Coronary artery (tissue), 2 donors: ENCODE measurements at places on chromosomes 11 and 22.

DNA sequence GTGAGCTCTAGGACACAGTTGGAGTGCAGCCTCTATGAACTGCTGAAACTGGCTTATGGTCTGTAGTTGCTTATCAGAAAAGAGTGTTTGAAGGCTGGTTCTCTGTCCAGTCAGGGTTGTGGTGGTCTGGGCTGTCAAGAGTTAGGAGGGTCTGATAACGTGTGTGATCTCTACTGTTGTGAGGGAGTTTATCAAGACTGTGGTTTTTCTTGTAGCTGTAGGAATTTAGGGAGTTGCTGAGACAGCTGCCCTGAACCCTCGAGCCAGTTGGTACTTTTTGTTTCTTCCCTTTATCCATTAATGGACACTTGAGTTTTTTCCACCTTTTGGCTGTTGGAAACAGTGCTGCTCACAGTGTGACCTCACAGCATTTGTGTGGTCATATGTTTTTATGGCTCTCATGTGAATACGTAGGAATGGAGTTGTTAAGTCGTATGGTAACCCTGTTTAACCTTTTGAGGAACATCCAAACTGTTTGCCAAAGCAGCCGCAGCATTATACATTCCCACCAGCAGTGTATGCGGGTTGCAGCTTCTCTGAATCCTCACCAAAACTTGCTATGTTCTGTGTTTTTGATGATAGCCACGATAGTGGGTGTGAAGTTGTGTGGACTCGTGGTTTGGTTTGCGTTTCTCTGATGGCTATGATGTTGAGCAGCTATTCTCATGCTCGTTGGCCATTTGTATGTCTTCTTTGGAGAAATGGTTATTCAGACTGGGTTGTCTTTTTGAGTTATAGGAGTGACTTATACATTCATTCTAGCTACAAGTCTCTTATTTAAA lies 20.9 kb upstream of the DGCR8 start:
- DNase-seq, result no peak

DNA sequence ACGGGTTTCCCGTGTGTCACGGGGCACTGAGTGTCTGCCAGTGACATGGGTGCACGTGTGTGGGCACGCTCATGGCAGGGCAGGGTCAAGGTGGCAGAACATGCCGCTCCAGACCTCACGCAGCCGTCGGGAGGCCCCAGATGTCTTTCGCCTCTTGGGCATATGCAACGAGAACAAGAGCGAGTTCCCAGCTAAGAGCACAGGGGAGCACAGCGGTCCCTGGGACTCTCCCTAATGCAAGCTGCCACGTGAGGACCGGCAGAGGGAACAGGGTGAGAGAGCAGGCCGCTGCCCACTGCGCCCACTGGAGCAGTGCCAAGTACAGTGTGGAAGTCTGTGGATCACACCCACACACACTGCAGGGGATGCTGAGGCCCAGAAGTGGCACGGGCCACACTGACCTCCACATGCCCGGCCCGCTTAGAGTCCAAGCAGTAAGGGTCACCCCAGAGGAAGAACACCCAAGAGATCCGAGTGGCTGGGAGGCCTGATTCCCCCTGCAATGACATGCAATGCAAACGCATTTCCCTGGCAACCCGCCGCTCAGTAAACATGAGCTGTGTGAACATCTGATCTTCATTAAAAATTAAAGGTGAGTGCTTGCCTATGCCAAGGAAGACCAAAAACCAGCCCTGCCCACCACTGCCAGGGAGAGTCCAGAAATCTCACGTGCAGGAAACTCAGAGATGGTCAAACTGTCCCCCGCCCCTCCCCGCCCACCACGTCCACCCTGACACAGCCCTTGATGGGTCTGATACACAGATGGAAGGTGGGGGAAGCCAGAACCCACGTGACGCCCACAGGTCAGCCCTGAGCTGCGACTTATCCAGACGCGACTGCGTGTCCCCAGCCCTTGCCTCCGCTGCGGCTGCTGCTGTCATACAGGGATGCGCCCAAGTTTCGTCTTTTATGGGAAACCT lies 11.7 kb downstream of the CERK start:
- no peak for DNase-seq

DNA sequence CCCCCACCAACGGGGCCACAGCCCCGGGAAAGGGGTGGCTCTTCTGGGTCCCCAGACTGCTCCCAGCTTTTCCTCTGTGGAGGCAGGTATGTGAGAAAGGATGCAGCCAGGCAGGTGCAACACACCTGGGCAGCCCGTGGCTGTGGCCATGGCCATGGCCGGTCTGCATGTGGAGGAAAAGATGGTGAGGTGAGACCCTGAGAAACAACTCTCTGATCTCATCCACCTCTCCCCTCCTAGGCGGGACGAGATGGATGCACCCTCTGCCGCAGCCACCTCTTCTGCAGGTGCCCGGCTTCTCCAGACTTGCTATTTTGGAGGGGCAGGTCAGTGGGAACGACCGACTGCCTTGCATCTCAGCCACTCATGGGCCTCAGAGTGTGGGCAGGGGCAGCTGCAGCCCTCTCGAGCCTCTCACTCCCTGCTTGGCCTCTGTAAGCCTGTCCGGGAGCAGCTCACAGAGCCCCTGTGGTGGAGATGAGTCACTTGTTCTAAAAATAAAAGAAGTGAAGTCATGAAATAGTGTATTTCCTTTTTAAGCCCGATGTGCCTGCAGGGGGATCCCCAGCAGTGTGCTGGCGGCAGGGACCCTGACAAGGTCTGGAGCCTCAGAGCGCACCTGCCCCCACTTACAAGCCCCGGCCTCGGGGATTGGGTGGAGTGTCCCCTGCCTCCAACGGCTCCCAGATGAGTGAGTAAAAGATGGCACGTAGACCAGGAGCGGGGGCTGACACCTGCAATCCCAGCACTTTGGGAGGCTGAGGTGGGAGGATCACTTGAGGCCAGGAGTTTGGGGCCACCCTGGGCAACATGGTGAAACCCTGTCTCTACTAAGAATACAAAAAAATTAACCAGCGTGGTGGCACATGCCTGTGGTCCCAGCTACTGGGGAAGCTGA lies 10.7 kb downstream of the SMIM38 start:
- no peak for DNase-seq

GRCh38 chr11:13338019-13338426 lies 60.4 kb downstream of the BMAL1 start:
- no peak for DNase-seq
